OCI-LY7 (cell line): ENCODE measurements at places on chromosomes 2 and 18. TPM values are rescaled to one million over a fixed set of nuclear protein-coding genes. Genes with fewer than 3 reads are reported as not detected.

- no peak for DNase-seq
Measured at GRCh38 chr2:61162721-61163120, 733 bp downstream of the C2orf74 start.

Gene GNAL
- 0.25 and 0.28 TPM in 2 replicates for total RNA-seq

Gene PDE6D
- total RNA-seq, result 49.0 and 54.6 TPM in 2 replicates

DNA sequence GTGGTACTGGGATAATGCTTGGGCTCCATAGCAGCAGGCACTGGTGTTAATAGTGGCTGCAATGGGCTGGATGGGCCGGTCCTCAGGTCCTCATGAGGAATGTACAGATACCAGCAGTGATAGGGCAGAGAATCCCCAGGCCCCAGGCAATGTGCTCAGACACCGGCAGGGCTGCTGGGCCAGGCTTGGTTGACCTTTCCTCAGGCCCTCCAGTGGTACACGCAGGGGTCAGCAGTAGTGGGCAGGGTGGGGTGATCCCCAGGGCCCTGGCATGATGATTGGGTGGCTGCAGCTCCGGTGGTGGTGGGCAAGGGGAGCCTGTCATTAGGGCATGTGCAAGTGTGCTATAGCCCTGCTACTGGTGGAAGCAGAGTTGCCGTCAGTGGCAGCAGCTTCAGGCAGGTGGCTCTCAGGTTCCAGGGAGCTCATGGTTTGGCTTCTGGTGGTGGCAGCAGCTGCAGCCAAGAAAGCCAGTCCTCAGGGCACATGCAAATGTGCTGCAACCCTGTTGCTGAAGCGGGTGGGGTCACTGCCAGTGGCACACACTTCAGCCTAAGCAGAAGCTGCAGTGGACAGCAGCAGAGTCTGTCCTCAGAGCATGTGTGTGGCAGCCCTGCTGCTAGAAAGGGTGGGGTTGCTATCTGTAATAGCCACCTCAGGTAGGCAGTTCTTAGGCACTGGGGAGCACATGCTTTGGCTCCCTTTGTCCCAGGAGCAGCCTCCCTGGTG, 56.8 kb downstream of the CCNT2 start:
- DNase-seq, result peak; percentile 7

Gene NEURL3
- not detected in 2 replicates for total RNA-seq

GRCh38 chr18:60502591-60502990, 130.0 kb upstream of the MC4R start:
- no peak for DNase-seq

GRCh38 chr2:221156062-221156734, 415.9 kb downstream of the EPHA4 start:
- peak; percentile 18 for DNase-seq

DNA sequence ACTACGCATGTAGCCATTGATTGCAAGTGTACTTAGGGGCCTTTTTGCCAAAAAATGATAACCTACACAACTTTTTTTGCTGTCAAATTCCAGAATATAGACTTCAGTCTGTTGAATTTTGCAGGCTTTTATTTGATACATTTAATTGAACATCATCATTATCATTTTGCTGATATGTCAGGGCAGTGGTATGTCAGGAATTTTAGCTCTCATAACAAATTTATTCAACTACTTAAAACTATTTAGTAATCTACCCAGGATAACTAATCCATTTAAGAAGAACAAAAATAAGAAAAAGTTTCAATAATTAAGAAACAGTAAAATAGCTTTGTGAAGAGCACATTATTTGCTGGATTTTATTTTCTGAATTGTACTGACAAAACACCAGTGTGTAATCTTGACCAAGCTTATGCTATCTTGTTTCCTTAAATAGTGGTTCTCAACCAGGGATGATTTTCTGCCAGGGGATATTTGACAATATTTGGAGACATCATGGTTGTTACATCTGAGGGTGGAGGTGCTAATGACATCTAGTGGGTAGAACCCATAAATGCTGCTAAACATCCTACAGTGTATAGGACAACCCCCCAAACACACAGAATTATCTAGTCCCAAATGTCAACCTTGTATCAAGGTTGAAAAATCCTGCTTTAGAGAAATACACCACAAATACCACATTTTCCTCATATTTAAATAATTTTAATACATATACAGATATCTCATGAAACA, 12.1 kb upstream of the TTN start:
- no peak for DNase-seq

Gene ALPI
- not detected in 2 replicates for total RNA-seq

- no peak for DNase-seq
Measured at GRCh38 chr2:21841341-21841740, 717.6 kb downstream of the TDRD15 start.

DNA sequence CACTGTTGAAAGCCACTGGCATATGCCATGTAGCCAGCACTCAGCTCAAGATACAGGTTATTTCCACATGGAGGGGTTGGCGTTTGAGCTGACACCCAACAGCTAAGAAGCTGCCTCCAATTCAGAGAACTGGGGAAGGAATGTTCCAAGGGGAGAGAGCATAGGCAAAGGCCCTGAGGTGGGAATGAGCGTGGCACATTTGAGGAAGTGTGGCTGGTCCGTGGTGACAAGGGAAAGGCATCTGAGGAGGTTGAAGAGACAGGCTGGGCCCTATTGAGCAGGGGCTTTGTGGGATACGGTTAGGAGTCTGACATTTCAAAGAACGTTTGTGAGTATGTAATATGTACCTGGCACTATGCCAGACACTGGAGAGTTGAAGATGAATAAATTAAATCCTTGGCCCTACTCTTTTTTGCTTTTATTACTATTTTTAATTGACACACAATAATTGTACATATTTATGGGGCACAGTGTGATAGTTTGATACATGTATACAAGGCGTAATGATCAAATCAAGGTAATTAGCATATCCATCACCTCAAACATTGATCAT, 27.6 kb upstream of the TMBIM1 start:
- DNase-seq, result no peak

GRCh38 chr2:157194097-157194688, 63.3 kb upstream of the GALNT5 start:
- DNase-seq, result peak; percentile 47

DNA sequence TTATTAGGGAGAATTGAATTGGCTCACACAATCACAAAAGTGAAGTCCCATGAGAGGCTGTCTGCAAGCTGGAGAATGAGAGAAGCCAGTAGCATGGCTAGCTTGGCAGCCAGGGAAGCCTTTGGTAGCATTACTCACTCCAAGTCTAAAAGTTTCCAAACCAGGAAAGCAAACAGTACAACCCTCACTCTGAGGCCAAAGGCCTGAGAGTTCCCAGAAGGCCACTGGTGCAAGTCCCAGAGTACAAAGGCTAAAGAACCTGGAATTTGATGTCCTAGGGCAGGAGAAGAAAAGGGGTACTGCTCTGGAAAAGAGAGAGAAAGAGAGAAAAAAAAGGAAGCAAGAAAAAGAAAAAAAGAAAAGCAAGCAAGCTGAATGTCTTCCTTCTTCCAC, 318.2 kb downstream of the RND3 start:
- no peak for DNase-seq

GRCh38 chr18:73514449-73514848, 633.2 kb downstream of the FBXO15 start:
- DNase-seq, result no peak

GRCh38 chr2:189412330-189412953, 28.8 kb upstream of the WDR75 start:
- peak; percentile 39 for DNase-seq

- no peak for DNase-seq
Measured at GRCh38 chr2:166419616-166419934, 43.8 kb upstream of the SCN9A start.

Gene GPR45
- total RNA-seq, result not detected in 2 replicates

DNA sequence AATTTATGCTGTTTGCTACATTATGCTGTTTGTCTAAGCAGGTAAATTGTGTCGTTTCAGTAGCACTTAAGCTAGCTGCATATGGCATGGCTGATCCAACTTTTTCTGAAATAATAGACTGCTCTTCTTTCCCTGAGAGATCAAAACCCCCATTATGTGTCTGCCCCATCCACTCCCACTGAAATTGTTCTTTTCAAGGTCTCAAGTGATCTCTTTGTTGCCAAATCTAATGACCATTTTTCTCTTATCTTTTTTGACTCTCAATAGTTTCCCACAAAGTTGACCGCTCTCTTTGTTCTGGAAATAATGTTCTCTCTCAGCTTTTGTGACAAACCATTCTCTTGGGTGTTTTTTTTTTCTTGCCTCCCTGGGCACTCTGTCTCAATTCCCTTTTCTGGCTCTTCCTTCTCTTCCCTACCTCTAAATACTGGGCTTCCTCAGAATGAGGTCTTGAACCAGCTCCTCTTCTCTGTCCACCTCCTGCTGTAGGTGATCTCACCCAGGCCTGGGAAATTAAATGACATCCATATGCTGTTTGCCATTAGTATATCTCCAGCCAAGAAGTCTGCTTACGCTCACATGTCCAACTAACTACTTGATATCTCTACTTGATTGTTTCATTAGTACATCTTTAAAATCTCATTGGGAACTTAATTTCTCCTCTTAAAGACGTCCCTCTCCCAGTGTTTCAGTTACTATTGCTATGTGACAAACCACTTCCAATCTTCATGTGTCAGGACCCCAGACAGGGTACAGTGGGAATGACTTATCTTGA, 107.3 kb upstream of the TLK1 start:
- no peak for DNase-seq
